OCI-M1 (cell line): ENCODE measurements at places on chromosomes 2 and 18.
A peak's percentile ranks its signal among the peaks of the same experiment; 100 is the strongest.

DNA sequence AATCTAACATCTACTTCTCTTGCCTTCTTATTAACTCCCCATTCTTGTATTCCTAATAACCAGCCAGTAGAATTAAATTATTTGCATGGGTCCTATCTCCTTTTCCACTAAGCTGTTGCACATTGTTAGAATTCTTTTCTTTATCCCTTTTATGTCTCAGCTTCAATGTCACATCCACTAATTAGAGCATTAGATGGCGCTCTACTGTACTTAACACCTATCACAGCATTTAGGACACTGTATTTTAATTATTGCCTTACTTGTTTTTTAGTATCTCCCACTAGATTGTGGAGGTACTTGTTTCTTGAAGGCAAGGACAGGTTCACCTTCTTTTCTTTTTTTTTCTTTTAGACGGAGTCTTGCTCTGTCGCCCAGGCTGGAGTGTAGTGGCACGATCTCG is 3.8 kb downstream of the LIPT1 start:
- DNase-seq = no peak

GRCh38 chr2:37599688-37600525 is 71.5 kb downstream of the CDC42EP3 start:
- no peak for DNase-seq

DNA sequence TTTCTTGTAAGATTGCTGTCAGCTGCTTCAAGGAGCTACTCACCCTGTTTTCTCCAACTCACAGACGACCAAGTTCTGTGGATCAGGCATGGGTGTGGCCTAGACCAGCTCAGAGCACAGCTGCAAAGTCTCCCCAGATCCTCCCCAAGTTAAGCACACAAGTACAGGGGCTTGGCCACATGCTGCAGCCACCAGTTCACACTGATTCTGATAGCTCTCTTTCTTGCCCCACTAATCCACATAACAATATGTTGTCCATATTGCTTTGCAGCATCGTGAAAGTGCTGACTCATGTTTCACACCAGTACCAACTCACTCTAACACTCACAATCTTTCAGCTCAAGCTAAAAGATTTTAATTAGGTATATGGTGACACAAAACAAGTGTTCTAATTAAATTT is 437.0 kb downstream of the PARD3B start:
- peak; percentile 74 for DNase-seq

- peak; percentile 80 for DNase-seq
These were observed 1019.6 kb upstream of the PIK3C3 start for GRCh38 chr18:40935423-40935822.

- DNase-seq = no peak
These were observed 70.4 kb upstream of the DNER start for GRCh38 chr2:229784791-229785190.

- DNase-seq = no peak
These were observed 13.1 kb upstream of the ACTR3 start for GRCh38 chr2:113876503-113877387.

- DNase-seq = peak; percentile 83
These were observed 35.0 kb upstream of the PSMD14 start for GRCh38 chr2:161273038-161273760.

DNA sequence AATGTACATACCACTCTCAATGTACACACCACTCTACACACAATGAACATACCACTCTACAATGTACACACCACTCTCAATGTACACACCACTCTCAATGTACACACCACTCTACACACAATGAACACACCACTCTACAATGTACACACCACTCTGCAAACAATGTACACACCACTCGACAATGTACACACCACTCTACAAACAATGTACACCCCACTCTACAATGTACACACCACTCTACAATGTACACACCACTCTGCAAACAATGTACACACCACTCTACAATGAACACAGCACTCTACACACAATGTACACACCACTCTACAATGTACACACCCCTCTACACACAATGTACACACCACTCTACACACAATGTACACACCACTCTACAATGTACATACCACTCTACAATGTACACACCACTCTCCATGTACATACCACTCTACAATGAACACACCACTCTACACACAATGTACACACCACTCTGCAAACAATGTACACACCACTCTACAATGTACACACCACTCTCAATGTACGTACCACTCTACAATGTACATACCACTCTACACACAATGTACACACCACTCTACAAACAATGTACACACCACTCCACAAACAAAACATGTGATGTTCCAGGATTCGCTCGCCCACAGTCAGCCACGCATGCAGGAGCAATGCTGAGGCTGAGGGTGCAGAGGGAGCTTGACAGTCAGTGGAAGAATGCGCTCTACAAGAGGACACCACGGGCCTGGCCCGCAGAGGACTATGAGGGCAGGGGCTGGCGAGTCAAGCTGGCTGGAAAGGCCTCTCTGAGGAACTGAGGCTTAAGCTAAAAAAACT is 118.2 kb downstream of the HDAC4 start:
- DNase-seq = no peak

DNA sequence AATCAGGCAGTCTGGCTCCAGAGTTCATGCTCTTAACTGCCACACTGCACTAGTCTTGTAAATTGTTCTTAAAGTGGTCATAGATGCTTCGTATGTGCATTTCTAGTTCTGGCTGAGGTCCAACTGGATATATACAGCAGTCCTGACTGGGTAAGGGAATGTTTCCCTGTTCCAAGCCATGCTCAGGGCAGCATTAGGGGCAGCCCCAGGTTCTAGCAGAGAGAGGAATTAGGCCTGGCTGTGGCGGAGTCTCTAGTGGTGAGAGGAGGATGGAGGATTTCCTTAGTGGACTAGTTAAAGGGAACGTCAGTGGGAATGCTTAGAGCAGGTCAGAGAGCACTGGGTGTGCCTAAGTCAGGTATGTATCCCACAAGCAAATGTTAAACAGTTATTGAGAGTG is 28.0 kb downstream of the UBE2E3 start:
- no peak for DNase-seq

GRCh38 chr2:227160164-227160563 is 3.8 kb downstream of the COL4A4 start:
- DNase-seq = no peak

DNA sequence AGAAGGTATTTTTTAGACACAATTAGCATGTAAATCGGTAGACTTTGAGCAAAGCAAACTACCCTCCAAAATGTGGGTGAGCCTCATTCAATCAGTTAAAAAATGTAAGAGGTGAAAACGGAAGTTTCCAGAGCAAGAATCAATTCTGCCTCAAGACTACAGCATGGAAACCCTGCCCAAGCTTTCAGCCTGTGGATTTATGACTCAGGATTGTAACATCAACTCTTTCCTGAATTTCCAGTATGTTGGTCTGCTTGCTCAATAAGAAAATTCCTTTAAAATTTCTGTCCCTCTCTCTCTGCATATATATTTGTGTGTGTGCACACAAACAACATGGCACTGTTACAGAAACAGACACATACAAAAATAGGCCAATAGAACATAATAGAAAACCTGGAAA is 228.6 kb upstream of the DOK6 start:
- no peak for DNase-seq

DNA sequence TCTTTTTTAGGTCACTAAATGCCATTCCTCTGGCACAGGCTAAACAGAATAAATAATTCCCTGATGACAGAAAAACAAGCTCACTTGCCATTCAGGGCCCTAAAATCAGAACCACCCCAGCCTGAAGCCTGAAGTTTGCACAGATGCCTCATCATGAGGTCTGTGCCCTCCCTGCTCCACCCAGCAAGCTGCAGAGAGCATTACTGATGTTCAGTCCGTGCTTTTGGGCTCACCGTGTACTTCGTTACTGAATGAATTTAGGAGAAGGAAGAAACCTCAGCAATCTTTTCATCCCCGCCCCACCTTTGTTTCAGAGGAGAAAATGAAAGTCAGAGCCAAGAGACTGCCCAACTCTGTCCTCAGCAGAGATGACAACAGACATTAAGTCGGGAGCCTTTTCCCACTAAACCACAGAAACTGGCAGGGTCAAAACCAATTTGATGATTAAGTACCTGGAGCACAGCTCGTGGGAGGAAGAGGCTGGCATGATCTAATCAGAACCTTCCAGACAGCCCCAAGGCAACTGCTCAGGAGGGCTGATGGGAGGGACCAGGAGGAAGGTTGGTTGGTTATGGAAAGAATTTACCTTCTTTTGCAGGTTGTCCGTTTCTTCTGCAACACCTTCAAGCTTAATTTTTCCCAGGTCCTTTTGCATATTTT is 122.7 kb downstream of the LAMA1 start:
- DNase-seq = no peak

DNA sequence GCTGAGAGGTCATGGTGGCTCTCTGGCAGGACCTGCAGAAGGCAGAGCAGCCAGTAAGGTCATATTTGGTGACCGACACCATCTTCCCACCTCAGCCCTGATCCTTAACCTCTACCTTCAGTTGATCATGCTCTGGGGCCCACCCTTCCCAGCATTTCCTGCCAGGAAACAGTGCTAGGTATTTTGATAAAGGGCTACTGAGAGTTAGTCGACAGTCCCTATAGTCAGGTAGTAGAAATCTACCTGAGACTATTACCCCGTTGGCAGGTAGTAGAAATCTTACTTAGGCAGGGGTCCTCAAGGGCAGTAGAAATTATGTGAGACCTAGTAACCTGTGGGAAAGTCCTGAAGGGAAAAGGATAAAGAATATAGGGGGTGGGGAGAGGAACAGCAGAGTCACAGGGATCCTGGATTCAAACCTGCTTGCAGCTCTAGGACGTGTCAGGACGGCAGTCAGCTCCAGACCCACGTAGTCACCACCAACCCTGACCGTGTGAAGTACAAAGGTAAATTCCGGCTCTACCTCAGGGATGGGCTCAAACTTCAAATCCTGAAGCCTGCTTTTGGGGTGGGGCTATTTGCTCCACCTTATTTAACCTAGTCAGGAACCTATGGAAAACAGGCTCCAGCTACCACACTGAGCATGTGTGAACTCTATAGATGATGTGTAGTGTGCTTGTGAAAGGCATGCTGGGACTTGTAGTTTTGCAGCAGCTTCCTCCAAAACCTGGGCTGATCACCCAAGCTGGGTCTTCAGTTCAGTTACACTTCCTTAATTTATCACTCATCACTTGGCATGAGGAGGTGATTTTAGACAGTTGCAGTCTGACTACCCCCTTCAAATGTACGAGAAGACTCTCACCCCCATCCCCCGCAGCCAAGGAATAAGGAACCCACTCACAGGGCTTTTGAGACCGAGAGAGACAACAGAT is at the start of gene DQX1:
Gene DQX1, minus strand, starts transcription at position 515 of the 932 bp plus-strand sequence. Its CDS starts 502 bp downstream, at position 13.
- peak; percentile 51 for DNase-seq

DNA sequence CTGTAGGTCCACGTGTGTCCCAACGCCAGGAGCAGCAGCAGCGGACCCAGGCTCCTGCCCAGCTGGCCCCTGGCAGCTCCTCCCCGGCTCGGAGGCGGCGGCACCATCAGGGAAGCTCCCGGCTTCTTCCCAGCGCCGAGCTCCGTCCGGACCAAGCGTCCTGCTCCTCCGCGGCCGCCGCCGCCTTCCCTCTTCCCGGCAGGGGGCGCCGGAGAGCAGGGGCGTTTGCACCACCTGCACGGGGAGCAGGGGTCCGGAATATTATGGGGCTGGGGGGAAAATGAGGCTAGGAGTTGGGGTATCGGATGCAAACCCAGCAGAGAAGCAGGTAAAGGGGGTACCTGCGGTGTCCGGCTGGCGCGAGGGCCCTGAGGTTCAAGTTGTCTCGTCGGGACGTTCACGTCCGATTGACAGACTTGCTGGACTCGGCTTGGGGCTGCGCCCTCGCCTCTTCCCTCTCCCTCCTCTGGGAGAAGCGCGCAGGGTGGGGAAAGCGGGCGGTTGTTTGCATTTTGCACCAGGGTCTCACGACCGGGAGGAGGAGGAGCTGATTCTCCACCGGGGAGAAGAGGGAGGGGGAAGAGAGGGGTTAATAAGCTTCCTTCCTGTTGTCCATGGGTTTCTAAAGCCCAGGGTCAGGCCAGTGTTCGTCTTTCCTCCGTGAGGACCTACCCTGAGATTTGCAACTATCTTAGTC is at the start of gene CCBE1:
Gene CCBE1, minus strand, starts transcription at position 188 of the 697 bp plus-strand sequence.
- DNase-seq = no peak

DNA sequence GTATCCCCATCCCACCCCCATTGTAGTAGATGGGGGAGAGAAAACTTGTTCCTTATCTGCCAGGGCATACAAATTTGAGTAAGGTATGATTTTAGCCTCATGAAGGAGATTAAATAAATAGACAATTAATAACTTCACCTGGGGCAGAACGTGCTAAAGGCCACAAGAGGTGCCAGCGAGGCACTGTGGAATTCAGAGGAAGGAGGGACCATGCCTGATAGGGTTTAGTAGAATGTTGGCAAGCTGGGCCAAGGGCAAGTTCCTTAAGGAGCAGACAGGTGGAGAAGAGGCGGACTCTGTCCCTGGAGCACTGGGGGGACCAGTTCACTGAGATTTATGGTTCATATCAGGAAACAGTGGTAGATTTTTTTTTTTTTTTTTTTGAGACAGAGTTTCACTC is 22.5 kb downstream of the STAMBP start:
- no peak for DNase-seq

GRCh38 chr2:109280804-109281203 is 151.8 kb downstream of the SH3RF3 start:
- no peak for DNase-seq
